ENCODE measurements at places on chromosomes 12 and 14. TPM values are rescaled to one million over a fixed set of nuclear protein-coding genes. Genes with fewer than 3 reads are reported as not detected.

Gene TAS2R14
- 2.9 TPM for total RNA-seq

Gene ACSS3
- 16.3 TPM for total RNA-seq

Gene SIX1
- total RNA-seq, result 2.8 TPM

Gene A2M
- 4.6 TPM for total RNA-seq

Gene PIWIL1
- total RNA-seq, result not detected

Gene ACRBP
- 0.16 TPM for total RNA-seq

Gene SYNDIG1L
- total RNA-seq, result not detected

Gene KLRG1
- 0.61 TPM for total RNA-seq

Gene TSPAN19
- total RNA-seq, result not detected

Gene DIO3
- 0.16 TPM for total RNA-seq

Gene ZNF384
- total RNA-seq, result 27.1 TPM

Gene BICDL1
- total RNA-seq, result not detected

Gene FGF6
- total RNA-seq, result not detected

Gene GDF3
- not detected for total RNA-seq

Gene EGLN3
- total RNA-seq, result 0.12 TPM

Gene CMKLR1
- 17.4 TPM for total RNA-seq

Gene CLEC4C
- not detected for total RNA-seq

Gene SLC5A8
- not detected for total RNA-seq

Gene SERPINA10
- total RNA-seq, result not detected

Gene TEX52
- total RNA-seq, result not detected

Gene SYCP3
- 0.16 TPM for total RNA-seq

Gene DNAI7
- not detected for total RNA-seq

Gene SIX6
- total RNA-seq, result 0.16 TPM

Gene SDS
- not detected for total RNA-seq

Gene ZDHHC22
- not detected for total RNA-seq

Gene FIGNL2
- total RNA-seq, result 0.36 TPM

Gene P3H3
- 72.1 TPM for total RNA-seq

Gene CEBPE
- not detected for total RNA-seq

Gene DAO
- not detected for total RNA-seq

Gene TAS2R42
- total RNA-seq, result not detected

Gene RFX4
- total RNA-seq, result not detected

Gene POTEG
- not detected for total RNA-seq

Gene KRT7
- 17.0 TPM for total RNA-seq

Gene KRT3
- total RNA-seq, result not detected

Gene LRP1-AS
- not detected for total RNA-seq

Gene LIN7A
- 6.1 TPM for total RNA-seq

Gene PRR4
- 10.5 TPM for total RNA-seq

Gene GSC
- not detected for total RNA-seq

Gene TMEM119
- total RNA-seq, result 904 TPM

Gene CIROP
- not detected for total RNA-seq

Gene RDH12
- total RNA-seq, result not detected

Gene TPH2
- total RNA-seq, result not detected

Gene KRT72
- total RNA-seq, result not detected
